Stimulated activated CD8-positive, alpha-beta memory T cell treated with anti-CD3 and anti-CD28 coated beads, Interleukin-15, amount 100 ng/mL, for 24 hours (primary cell): ENCODE measurements at places on chromosomes 13 and 19.

DNA sequence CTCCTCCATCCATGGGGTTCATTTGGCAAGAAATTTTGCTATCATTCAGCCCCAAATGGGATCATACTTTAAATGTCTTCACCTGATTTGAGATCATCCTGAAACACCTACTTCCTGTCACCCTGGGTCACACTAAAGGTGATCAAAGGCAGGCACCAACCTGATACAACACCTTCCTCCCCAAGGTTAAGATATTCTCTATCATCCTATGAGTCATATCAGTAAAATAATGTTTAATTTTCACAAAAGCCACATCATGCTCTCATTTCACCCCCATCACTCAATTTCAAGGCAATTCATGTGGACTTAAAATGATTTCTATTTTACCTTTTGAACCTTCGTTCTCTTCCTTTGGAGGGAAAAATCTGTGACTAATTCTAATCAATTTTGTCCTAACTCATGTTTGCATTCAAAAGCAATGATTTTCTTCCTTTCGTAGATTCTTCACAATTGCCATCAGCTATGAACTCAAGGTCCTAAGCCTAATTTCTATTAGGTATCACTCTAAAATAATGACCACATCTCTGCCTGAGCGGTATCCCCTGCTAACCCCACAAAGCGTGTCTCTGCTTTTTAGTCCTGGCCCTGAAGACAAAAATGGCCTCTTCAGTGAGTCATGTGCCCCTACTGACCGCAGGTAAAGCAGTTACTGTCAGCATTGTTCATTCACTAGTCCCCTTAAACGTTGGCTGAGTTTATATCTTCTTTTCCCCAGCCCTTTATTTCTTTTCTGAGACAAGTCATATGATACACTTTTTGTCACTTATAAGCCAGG, 139.0 kb downstream of the SPRY2 start:
- no peak for DNase-seq

- DNase-seq = no peak
These were observed 3.0 kb downstream of the ENOX1 start for GRCh38 chr13:43783820-43784219.

DNA sequence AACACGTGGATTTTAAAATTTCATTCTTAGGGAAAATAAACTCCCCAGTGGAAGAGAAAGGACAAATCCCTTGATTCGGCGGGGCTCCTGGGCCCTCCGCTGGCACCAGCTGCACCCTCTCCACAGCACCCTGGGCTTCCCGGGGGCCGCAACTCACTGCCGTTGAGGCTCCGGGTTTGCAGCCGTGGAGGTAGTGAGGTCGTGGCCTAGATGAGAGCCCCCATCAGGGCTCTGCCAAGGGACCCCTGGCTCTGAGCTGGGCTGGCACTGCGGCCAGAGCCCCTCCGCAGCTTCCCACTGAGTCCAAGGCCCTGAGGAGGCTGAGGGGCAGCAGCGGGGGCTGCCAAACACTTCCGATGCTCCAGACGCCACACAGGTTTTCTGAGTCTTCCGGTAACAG, 133.7 kb upstream of the MCF2L start:
- DNase-seq = no peak

GRCh38 chr19:5354403-5354802, 13.8 kb upstream of the PTPRS start:
- DNase-seq = no peak
